Left forelimb (tissue), 1 donor: ENCODE measurements at places on chromosomes 6 and 20.

DNA sequence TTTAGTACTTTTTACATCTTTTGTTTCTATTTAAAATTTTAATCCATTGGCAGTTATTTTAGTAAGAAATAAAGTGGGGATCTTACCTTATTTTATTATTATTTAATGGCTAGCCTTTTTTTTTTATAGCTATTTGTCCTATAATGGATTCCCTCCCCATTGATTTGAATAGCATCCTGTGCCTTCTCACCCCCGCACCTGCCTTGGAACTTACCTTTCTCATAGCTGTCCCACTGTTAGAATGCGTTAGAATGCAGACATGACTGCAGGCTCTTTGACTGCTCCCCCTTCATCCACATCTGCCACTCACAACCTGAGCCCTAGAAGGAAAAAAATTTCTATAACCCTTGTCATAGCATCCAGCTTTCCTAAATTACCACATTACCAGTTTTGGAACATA, 9.1 kb downstream of the PKIB start:
- DNase-seq: no peak

DNA sequence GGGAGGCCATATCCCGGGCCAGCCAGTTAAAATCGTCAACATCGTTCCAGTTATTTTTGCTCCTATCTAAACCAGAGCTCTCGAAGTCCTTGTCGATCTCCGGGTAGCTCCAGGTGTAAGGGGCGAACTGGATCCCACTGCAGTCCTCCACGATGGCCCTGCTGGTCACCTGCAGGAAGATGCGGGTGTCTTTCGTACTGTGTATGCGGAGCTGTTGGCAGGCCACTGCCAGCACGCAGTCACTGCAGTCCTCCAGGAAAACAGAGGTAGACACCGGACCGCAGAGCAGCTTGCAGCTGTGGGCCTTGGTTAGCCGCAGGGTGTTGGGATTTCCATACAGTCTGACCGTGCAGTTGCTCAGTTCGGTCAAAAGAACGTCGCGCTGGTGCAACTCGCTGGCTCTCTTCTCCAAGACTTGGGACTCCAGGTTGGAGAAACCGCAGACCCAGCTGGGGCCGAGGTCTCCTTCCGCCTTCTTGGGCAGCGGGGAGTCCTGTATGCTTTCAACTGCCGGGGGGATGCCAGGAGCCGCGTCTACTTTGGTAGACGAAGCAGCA, 742 bp downstream of the TBCC start:
- peak; percentile 68 for DNase-seq

DNA sequence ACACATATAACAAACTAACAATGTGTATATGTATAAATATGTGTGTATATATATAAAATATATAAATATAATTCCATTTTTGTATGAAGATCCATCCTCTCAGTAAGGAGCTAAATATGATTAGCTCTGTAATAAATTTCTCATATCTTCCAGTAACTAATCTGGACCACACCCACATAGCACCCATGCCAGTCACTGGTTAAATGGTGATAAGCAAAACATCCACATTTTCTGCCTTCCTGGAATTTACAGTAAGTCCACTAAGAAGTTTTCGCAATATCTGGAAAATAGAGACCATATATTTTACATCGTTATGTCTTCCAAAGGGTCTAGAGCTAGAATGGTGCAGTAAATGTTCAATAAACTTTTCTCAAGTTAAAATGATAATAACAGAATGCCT, 151.5 kb upstream of the STMND1 start:
- no peak for DNase-seq

DNA sequence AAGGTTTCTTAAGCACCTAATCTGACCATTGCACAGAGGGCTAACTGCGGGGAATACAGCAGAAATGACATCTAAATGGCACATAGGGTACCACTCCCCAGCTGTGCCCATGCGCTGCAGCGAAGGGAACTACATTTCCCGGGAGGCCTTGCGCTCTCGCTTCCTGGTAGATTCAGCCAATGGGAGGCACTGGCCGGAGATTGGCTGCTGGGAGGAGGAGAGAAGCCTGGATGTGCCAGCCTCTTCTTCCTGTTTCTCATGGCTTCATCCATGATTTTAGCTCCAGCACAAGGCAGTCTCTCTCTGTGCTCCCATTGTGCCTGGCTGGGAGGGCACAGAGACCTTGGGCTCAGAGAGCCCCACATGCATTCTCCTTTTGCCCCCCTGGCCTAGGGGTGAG, 101.7 kb upstream of the FOXA2 start:
- DNase-seq: no peak

GRCh38 chr6:23228439-23229024, 659.2 kb downstream of the HDGFL1 start:
- no peak for DNase-seq

- no peak for DNase-seq
Measured at GRCh38 chr20:10137533-10137932, 81.1 kb upstream of the SNAP25 start.

GRCh38 chr20:58359441-58359840, 29.6 kb upstream of the VAPB start:
- no peak for DNase-seq

GRCh38 chr6:136265101-136265500, 15.0 kb upstream of the MTFR2 start:
- no peak for DNase-seq

GRCh38 chr6:145880361-145880760, 65.8 kb upstream of the FBXO30 start:
- no peak for DNase-seq

- DNase-seq: no peak
Measured at GRCh38 chr20:37240337-37241067, 21.1 kb downstream of the GHRH start.

- DNase-seq: no peak
Measured at GRCh38 chr6:53768636-53769035, 26.2 kb upstream of the LRRC1 start.

DNA sequence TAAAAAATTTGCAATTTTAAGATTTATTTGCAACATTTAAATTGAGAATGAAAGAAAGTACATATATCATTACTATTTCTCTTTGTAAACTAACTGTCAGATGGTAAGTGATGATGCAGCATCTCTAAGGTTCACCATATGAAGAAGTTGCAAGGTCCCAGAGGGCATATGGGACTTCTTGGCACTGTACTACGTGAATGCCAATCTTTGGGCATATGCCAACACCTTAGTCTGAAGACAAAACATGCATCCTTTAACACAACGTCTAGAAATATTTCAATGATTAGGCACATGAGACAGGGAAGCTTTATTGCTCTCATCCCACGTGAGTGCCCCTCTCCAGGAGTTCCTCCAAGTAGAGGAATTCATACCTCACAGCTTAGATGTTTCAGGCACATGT, 66.8 kb downstream of the CDK19 start:
- DNase-seq: no peak

DNA sequence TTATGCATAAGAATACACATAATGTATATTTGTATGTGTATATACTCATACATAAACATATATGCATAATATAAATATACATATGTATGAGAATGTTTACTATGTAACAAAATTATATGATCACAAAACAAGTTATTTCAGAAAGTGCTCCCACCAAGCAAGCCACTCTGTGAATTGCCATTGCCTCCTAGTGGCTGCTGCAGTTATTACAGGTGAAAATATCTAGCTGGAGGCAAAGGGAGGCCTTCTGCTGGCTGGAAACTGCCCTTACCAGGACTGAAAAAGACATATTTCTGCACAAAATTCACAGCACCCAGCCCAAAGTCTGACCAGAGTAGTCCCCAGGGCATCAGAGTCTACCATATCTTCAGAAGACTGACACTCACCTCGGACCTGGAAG, 14.4 kb upstream of the ADAM33 start:
- no peak for DNase-seq

DNA sequence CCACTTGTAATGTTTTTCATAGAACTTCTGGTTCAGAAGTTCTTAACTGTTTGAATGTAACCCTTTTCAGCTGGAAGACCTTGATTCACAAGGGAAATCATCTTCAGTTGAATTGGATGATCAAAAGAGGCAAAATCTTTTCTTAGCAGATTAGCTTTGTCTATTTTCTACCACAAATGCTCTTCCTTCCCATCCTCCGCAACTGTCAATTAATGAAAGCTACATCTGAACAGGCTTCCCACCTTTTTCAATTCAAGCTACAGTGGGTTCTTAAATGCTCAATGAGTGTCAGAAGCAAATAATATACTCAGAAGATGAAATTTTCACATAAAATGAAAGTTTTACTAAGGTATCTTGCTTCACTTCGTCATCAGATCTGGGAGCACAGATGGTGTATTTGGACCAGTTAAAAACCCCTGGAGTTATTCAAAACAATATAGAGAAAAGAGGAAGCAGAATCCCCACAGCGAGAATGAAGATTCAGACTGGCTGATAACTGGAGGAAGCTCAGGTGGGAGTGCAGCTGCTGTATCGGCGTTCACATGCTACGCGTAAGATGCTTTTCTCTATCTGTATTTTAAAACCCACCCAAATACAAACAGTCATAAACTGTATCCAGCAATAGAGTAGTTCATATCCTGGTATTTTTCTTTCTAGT, 19.4 kb downstream of the QRSL1 start:
- DNase-seq: no peak

- DNase-seq: no peak
Measured at GRCh38 chr6:41630069-41630468, 8.2 kb upstream of the MDFI start.

DNA sequence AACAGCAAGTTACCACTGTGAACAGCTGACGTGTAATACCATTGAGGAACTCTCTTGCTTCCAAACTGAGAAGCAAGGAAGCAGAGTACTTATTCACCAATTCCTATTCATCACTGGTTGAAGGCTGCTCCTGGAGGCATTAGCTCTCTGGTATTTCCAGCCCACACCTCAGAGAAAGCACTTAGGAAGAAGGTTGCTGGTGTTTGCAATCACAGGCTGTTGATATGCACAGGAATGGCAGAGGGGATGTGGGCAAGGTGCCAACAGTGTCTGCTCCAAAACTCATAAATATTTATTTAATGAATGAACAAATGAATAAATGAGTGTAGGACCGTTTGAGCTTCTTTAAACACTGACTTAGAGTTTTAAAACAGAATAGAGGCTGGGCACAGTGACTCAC, 6.9 kb upstream of the RRBP1 start:
- DNase-seq: no peak

DNA sequence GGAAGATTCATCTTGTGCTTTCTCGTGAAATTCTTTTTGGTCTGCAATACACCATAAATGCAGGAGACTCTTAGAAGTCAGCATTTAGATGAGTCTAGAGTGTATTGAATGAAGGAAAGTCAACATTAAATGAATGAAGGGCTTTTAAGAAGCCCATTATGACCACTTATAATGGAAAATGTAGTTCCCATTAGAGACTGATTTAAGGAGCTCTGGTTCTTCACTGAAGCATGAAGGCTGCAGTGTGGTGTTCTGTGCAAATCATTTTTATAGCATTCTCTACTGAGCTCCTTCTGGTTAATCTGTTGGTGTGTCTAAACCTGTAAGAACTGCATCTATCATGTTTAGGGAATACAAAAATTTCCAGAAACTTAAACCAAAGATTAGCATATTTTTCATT, 19.7 kb downstream of the NCOA7 start:
- DNase-seq: no peak

DNA sequence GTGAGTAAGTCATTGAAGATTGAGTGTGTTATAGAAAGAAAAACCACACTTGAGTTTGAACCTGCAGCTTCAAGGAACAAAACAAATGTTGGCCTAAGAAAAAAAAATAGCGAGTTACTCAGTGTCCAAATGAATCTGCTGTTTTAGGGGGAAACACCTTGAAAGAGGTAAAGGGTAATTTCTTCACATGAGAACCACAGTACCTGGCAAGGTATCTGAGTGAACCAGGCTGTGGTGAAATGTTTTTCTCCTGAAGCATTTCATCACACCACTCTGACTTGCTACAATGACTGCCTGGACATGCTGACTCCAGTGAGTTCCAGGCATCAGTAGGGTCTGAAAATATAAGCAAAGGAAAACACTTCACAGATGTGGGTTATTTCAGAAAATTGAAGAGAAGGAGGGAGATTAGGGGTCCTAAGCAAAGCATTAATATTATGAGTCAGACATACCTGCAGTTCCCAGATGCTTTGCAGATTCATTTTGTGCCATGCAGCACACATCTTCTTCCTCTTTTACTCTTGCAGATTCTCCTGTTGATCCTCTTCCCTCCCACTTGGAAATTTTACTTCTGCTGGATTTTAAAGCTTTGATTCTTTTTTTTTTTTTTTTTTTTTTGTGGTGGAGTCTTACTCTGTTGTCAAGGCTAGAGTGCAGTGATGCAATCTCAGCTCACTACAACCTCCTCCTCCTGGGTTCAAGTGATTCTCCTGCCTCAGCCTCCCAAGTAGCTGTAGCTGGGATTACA, 206.2 kb upstream of the SGK1 start:
- no peak for DNase-seq

- no peak for DNase-seq
Measured at GRCh38 chr6:167141667-167142432, 15.9 kb downstream of the GPR31 start.

GRCh38 chr6:43916924-43917877, 147.2 kb downstream of the VEGFA start:
- DNase-seq: no peak
